ENCODE measurements at places on chromosomes 3 and 15.

DNA sequence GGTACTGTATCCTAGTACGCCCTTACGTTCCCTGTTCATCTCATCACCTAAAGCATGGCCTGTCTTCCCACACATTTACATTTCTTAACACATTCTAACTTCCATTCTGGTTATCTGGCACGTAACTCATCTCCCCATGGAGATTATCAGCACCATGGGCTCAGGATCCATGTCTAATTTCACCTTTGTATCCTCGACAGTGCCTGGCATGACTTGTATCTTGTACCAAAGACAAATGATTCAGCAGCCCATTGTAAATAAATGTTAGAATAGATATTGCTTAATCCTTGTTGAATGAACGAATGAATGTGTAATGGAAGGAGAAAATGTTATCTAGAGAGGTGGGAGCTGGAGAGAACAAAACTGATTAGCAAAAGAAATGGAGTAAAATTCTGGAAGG is 69.7 kb upstream of the TPM1 start:
- no peak for DNase-seq

GRCh38 chr3:40718681-40719080 is 193.9 kb downstream of the ZNF621 start:
- no peak for DNase-seq

DNA sequence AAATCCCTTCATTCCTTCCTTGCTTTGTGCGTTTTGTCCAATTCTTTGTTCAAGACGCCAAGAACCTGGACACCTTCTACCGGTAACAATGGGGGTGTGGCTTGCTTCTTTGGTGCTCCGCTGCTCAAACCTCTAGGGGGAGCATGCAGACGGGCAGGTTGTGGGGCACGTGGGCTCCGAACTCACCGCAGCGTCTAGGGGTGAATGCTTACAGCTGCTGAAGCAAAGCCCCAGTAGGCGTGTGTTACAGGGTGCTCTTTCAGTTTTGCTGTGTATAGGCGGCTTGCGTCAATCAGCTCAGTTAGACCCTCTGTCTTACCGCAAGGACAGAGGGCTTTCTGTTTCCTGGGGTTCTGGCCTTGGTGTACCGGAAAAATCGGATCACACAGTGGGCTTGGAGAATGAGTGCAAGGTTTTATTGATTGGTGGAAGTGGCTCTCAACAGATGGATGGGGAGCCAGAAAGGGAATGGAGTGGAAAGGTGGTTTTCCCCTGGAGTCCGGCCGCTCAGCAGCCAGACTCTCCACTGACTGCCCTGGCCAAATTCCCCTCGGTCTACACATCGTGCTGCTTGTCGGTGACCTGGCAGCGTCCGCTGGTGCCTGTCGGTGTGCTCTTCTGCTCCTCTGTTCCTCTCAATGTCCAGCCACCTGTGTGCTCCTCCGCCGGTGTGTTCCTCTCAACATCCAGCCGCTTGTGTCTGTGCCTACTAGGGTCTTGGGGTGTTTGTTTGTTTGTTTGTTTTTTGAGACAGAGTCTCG is 1.2 kb upstream of the LRRC34 start:
- peak; percentile 73 for DNase-seq

DNA sequence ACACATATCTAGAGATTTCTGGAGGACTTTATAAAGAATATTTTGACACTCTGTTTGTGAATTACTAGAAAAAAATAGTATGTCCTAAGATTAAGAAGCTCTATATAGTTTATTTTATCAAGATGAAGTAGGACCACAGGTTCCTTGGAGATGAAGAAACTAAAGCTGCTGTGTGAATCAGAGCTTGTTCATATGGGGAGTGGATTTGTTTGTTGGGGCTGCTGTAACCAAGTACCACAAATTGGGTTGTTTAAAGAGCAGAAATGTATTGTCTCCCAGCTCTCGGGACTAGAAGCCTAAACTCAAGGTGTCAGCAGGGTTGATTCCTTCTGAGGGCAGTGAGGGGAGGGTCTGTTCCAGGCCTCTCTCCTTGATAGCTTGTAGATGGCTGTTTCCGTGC is 270.6 kb upstream of the UMPS start:
- DNase-seq, result no peak

DNA sequence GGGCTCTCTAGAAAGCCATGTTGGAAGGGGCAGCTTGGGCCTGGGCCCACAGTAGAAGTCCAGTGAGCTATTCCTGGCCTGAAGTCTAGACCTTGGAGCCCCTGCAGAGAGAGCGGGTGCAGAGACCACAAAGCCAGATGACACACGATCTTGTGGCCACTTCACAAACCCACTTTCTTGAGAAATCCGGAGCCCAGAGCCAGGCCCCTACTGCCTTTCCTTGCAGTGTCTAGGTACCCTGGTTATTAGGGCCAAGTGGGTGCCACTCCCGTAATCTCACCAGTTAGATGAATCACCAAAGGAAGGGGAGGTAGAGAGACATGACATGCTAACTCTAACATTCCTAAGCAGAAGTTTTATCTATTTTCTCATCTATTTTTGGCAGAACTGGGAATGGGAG is 72.5 kb upstream of the ADAMTSL3 start:
- no peak for DNase-seq

GRCh38 chr3:10551821-10552630 is 46.6 kb upstream of the ATP2B2 start:
- peak; percentile 68 for DNase-seq

GRCh38 chr3:4462369-4463040 is 4.6 kb downstream of the SUMF1 start:
- no peak for DNase-seq

DNA sequence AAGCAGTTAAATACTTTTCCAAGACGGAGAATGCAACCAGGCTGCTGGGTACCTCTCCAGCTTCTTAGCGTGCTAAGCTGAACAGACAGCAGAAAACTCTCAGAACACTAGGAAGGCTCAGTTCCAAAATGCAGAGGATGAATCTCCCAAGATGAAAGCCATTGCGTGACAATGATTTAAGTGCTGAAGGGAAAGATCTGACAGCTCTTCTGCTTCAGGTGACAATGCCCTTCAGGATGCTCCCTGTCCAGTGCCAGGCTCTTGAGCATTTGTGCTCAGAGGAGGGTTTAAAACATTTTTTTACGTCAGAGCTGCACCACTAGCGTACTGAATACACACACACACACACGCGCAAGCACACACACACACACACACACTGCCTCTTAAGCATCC is 26.3 kb downstream of the ARHGEF3 start:
- DNase-seq, result no peak

DNA sequence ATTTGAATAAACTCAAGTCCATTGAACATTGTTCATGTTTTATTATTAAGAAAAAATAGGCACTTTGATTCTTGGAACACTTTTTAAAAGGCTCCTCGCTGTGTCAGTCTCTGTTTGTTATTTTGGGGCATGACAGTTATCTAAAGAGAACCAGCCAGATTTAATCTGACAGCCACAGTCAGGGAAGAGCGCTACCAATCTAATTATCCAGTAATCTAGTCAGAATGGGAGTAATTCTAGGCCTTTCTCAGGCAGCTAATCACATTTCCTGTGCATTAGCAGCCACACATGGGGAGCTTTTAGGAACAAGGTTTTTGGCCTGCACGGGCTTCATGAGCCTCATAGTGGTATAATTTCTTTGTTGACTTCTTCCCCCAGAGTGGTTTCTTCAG is 362.2 kb downstream of the RBMS3 start:
- DNase-seq, result no peak

GRCh38 chr3:21446945-21447475 is 304.0 kb downstream of the ZNF385D start:
- no peak for DNase-seq

- no peak for DNase-seq
Observed at GRCh38 chr3:23113455-23114171, 89.5 kb upstream of the UBE2E2 start.

DNA sequence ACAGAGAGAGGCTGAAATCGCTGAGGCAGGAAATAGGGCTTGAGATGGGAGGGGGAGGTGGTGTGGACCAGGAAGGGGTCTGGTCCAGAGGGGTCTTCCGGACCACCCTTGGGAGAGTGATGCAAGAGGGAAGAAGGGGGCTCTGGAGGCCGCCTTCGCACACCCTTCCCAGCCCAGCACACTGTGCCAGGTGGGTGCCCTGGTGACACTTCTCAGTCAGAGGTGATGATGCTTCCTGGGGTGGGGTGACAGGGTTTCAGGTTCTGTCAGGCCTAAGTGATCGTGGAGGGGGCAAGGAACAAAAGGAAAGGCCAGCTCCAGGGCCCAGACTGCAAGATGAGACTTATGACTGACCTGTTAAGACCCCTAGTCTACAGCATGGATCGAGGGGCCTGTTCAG is 12.7 kb downstream of the SEMA3G start:
- DNase-seq, result no peak

GRCh38 chr3:102733791-102734563 is 299.2 kb downstream of the ZPLD1 start:
- no peak for DNase-seq

DNA sequence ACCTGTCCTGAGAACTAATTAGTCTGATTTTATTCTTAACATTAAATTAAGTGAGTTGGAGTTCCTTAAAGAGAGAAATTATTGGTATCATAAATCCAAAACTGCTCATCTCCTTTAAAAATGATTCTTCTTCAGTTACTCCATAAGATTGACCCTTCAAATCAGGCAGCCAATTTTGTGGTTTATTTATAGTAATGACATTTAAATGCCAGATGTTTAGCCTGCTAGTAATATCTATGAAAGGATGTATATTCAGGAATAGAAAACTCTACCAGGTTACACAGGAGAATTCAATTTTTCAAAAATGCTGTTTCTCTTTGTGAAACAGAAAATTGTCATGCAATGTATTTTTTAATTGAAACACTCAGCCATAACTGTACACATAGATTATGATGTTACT is 457.8 kb upstream of the ROBO2 start:
- no peak for DNase-seq

- DNase-seq, result no peak
Observed at GRCh38 chr15:62462721-62463120, 297.6 kb upstream of the C2CD4B start.

- no peak for DNase-seq
Observed at GRCh38 chr3:28039829-28040228, 201.6 kb upstream of the CMC1 start.

GRCh38 chr3:106577241-106577640 is 708.4 kb upstream of the CBLB start:
- no peak for DNase-seq

DNA sequence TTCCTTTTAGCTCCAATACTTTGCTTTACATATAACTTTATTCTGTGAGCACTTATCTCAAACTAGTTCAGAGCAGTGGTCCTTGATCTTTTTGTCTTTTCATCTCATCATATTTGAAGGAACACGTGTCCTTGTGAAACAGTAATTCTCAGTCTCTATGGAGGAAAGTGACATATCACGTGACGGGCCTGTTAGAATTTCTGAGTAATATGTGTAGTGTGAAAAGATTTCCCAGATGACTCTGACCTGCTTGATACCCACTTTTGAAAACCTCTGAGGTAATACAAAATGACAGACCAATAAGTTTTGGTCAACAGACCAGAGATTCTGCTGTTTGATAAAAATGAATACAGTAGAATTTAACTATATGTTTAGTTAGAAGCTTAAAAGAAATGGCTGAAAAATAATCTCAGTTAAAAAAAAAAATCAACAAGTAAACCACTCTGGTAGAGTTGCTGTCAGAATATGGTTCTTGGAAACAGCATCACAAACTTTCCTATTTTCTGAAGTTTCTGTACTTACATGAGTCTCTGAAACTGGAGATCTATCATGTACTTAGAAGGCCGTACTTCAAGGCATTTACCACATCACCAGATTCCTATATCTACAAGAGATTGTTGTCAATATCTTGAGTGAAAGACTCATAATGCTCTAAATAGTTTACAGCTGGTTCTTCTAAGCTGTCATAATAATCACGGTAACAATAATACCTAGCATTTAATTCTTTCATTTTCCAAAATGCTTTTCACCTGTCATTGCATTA is 590.2 kb upstream of the TBL1XR1 start:
- DNase-seq, result no peak

- no peak for DNase-seq
Observed at GRCh38 chr3:183370391-183370790, 58.0 kb downstream of the MCF2L2 start.

DNA sequence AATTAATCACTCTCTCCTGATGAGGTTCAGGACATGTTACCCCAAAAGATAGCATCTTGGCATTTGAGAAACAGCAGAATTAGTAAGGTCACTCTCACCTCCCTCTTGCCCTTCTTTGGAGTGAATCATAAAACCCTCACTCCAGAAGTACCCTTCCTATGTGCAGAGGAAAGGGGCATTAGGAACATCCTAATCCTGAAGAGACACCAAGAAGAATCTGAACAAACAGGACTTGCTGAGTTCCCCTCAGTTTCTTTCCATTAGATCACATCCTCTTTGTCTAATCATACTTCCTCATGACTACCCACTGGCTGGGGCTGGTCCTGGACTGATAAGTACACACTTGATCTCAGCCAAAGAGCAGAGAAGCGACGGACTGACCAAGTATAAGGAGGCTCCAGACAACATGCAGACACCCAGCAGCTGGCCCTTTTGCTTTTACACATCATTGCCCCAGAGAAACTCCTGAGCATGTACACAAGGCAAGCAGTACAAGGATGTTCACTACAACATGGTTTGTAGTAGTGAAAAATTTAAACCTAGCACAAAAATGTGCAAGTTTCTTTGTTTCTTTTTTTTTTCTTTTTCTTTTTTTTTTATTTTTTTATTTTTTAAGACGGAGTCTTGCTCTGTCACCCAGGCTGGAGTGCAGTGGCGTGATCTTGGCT is 15.0 kb upstream of the TM6SF1 start:
- no peak for DNase-seq

DNA sequence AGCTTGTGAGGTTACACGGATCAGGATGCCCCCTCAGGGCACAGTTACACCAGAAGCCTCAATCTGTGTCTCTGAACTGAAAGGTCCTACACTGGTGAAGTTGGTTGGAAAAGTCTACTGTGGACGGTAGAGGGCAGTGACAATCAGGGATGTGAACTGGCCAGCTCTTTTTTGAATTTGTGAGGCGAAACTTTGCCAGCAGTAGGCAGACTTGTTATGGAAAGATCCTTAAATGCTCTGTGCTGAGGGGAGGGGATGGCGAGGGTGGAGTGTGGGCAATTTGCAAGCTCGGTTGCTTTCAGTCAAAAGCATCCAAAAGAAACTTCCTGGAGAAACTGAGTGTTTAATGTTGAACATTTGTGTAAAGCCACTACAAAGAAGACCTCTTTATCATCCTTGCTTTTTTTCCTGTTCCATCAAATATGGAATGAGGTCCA is 127.4 kb upstream of the ABHD17C start:
- DNase-seq, result peak; percentile 13

DNA sequence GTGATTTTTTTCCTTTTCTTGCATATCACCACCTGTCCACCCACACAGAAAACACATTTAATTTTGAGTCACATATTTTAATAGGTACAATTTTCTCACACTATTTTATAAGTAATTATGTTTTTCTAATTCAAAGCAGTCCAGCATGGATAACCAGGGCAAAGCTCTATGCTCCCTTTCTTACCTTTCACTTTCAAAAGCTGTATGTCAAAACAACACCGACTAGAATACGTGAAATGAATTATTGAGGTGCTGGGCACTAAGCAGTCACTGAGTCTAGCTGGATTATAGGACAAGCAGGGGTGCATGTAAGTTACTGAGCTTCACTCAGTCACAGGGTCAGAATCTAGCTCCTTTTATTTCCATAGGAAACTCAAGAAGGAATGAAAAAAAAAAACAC is 60.6 kb downstream of the LSAMP start:
- no peak for DNase-seq

All from CD4-positive, alpha-beta T cell treated with Interleukin-6 at 100 ng/mL for 8 hours (primary cell).